ENCODE measurements at places on chromosomes 3 and 15.

- no peak for DNase-seq
Observed at GRCh38 chr3:160755776-160756304, at the start of gene PPM1L. PPM1L (plus strand) TSS chr3:160756231.

DNA sequence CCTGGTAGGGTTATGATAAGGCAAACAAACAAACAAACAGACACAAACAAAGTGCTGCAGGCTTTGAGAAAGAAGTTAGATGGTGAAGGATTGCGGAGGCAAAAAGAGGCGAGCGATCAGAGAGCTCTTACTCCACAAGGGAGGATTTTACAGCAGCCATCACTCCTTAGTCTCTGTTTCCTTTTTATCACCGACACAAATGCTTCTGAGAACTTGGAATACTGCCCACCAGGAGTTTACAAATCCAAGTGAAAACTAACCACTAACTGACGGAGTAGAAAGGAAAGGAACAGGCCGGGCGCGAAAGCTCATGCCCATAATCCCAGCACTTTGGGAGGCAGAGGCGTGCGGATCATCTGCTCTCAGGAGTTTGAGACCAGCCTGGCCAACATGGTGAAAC is 35.6 kb upstream of the GPR160 start:
- DNase-seq, result no peak

DNA sequence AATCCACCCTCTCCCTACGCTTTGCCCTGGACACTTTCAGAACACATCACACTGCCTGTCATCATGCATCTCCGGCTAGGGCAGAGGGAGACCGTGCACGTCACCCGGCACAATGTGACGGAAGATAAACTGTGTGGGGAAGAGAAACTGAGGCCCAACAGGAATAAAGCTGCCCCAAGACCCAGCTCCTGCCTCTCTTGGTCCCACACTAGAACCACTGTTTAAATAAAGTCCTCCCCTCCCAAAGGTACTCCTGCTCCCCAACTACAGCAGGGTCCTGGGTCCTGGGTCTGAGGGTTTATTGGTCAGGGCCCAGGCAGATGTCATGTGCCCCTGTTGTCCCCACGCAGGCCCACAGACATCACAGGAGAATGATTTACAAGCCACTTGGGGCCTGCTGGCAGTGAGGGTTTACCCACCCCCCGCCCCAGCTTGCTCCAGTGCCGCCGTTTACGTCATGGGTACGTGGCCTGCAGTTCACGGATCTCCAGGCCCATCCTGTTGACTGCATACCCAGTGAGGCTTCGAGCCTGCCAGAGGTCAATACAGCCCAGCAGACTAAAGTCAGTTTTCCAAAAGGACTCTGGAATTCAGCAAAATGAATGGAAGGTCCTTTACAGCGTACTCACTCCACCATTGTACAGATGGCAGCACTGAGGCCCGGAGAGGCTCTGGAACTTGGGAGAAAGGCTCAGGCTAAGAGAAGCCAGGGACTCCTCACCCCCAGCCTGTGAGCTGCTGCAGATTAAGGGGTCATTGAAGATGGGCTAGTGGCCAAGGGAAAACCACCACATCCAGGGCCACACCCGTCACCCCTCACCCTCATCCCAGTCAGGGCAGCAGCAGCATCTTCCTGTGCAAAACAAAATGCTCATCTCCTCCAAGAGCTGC is 23.2 kb downstream of the ALS2CL start:
- no peak for DNase-seq

- DNase-seq, result no peak
Observed at GRCh38 chr3:43695863-43696262, 5.1 kb downstream of the ABHD5 start.

- DNase-seq, result no peak
Observed at GRCh38 chr3:186831798-186832197, 10.7 kb upstream of the ADIPOQ start.

GRCh38 chr3:74214286-74214685 is 400.2 kb downstream of the CNTN3 start:
- no peak for DNase-seq

- no peak for DNase-seq
Observed at GRCh38 chr15:39302936-39303335, 277.9 kb upstream of the THBS1 start.

DNA sequence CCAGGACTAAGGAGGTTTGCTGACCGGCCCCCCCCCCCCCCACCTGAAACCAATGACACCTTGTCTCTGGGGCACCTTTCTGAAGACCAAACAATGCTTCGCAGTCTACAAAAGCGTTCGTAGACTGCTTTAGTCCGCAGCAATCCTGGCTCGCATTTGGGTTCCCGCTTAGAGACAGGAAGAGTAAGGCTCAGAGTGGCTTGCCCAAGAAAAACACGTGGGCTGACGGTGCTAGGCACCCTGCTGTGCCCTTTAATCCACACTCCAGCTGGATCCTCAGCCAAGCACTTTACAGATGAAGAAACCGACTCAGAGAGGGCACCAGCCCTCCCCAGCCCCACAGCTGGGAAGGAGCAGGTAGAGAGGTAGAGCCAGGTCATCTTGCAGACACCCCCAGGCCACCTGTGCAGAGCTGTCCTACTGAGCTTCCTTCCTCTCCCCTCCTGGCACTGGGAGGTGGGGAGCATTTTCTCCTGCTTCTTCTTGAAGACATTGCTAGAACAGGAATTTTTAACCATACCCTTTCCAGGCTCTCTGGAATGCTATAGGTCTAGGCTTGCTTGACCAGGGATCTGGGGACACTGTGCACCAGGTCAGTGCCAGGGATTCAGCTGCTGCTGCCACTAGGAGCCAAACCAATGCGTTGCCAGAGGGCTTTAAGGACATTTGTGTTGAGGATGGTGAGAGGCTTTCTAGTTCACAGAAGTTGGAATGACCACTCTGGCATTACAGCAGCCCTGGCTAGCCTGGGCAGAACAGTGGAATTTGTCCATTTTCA is 1.0 kb upstream of the KLF15 start:
- no peak for DNase-seq

DNA sequence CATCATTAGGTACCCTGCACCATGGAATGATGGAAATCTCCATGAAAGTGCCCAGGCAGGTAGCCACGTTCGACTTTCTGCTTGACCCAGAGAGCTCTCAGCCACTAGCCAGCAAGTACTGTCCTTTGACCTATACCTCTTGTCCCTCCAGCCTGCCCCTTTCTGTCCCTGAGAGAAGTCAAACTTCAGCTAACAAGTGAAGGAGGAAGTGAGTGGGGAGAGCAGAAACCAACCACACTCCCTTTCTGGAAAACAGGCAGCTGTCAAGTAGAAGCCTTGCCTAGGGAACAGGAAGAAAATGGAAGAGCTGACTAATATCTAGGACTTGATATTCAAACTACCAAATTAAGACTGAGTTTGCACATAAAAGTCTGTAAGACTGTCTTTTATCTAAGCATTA is 30.3 kb upstream of the FSTL1 start:
- no peak for DNase-seq

- no peak for DNase-seq
Observed at GRCh38 chr15:34070003-34070402, 31.0 kb upstream of the AVEN start.

- DNase-seq, result no peak
Observed at GRCh38 chr3:115190747-115191146, 43.7 kb upstream of the ZBTB20 start.

DNA sequence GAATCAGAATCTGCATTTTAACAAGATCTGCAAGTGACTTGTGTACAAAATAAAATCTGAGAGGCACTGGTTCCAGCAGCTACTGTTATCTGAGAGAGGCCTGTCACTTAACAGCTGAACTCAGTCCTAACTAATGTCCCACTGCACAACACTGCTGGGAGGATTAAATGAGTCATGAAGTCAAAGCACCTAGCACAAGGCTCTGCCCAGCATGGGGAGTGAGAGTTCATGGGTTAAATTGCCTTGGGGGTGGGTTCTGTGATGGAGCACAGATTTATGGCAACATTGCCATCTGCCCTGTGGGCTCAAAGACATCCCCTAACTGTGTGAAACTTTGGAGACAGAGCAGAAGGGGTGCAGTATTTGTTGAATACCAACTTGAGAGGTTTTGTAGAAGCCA is 250.9 kb downstream of the PLCL2 start:
- no peak for DNase-seq

GRCh38 chr15:81029414-81030300 is 28.9 kb downstream of the TLNRD1 start:
- no peak for DNase-seq

DNA sequence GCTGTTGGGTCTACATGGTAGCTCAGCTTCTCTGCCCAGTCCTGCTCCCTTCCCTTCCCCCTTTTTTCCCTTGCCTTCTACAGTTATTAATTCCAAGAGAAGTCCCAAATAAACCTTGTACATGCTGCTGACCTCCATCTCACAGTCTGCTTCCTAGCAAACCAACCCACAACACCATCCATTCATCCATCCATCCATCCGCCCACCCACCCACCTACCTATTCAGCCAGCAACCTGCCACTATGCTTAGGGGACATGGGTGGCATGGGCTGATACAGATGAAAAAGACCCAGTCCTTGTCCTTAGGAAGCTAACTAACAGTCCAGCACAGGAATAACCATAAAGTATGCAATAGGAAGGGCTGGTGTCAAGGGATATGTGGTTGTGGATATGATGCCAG is 5.7 kb downstream of the TNFAIP8L3 start:
- DNase-seq, result no peak

DNA sequence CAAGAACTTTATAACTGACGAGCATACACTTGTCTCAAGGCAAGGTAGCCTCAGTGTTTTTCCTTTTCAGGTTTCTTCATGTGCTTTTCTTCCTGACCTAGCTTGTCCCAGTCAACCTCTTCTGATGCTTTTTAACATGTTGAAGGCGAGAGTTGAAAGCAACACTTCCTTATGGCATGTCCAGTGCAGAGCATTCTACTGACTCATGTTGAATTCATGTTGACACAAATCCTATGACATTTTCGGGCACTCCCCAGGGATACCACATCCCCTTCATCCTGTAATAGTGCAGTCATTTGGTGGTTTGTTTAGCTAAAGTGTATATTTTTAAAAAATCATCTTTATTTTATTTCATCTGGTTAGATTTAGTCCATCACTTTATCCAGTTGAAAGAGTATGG is 75.9 kb upstream of the CBLB start:
- no peak for DNase-seq

DNA sequence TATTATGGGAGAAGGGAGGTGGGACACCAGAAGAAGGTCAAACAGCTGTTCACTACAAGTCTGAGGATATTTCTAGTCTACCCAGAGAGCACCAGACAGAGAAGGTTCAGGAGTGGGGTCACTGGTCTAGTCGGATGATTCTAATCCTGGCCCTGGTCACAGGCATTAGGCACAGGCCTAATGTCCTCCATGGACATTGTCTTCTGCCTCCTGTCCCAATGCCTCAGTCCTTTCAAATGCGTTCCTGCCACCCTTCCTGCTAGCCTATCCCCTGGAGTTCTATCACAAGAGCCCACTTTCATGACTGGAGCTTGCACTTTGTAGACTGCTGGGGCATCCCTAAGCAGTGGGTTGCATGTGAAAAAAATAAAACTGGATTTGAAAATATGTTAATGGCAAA is 83.9 kb upstream of the PFN2 start:
- DNase-seq, result no peak

- DNase-seq, result no peak
Observed at GRCh38 chr15:100877551-100877950, 2.1 kb upstream of the ALDH1A3 start.

GRCh38 chr15:38129531-38130204 is 123.0 kb upstream of the SPRED1 start:
- no peak for DNase-seq

DNA sequence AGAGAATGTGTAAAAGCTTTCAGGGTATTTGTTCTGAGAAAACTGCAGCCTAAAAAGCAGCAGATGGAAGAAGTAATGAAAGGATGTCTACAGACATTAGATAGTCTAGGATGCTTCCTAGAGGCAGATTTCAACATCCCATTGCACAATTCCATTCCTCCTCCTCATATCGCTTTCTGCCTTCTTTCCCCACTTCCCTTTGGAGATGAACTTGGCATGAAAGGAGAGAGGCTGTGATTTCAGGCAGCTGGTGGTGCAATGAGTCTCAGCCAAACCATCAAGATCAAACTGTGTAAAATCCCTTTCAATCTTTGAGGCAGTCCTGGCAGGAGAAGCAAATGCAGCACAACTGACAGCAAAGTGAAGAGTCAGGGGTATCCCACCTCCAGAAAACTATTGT is 438.7 kb upstream of the KCNMB2 start:
- DNase-seq, result no peak

DNA sequence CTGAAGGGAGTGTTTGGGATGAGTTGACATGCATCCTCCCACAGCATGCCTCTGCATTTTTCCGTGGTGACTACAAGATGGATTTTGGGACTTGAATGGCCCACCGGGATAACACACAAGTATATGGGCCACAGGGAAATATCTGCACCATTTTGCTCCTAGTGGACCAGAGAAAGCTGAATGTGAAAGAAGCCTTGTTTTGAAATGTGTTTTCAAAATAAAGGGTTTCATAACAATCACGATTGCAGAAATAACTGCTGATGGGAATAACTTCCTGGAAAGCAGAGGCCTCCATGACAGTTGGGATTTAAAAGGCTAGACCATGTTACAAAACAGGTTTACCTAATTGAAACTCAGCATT is 77.5 kb upstream of the PRR23C start:
- no peak for DNase-seq

- DNase-seq, result no peak
Observed at GRCh38 chr3:15602146-15602536, 596 bp downstream of the BTD start.

- no peak for DNase-seq
Observed at GRCh38 chr15:58346361-58346760, 85.4 kb upstream of the LIPC start.

GRCh38 chr3:32180141-32180784 is 58.2 kb upstream of the CMTM8 start:
- DNase-seq, result no peak

DNA sequence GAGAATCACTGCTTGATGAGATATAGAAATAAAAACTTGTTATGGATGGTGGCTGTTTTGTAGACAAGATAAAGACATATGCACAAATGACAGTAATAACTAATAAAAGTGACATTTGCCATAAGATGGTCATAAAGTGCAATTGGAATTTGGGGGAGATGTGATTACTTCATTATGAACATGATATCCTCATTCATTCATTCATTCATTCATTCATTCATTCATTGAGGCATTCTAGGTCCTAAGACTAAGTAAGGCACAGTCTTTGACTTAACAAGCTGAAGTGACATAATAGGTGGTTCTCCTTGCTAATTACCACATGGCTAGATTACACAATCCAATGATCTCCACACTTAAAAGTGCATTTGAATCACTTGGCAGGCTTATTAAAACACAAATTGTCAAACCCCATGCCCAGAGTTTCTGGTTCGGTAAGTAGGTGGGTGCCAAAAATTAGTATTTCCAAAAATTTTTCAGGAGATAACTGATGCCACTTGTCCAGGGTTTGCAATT is 18.9 kb downstream of the RAP2B start:
- DNase-seq, result no peak

GRCh38 chr15:65110676-65111292 is 4.2 kb downstream of the UBAP1L start:
- no peak for DNase-seq

Measured in SW 1271 (cell line).